ENCODE measurements at places on chromosomes 4 and X.

GRCh38 chr4:147325571-147325981 lies 155.3 kb upstream of the EDNRA start:
- no peak for DNase-seq

- no peak for DNase-seq
Observed at GRCh38 chr4:81030981-81031791, 678 bp downstream of the BMP3 start.

GRCh38 chr4:185780472-185780871 lies 31.5 kb downstream of the SORBS2 start:
- DNase-seq = no peak

DNA sequence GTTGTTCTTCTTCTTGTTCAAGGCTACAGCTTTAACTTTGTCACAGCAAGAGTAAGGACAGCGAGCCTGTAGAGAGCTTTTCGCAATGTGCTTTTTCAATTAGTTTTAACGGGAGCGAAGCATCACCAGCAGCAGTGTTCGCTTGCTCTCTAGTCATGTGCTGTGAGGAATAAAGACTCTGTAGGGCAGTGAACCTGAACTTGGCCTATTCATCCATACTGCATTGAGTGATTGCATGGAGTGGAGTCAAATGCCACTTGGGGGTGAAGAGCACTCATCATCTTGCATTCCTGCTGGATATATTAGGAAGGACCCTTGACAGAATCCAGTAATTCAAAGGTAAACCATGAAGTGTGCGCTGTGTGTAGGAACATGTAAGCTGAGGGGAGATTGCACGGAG lies 240.0 kb downstream of the FRMPD4 start:
- DNase-seq = no peak

DNA sequence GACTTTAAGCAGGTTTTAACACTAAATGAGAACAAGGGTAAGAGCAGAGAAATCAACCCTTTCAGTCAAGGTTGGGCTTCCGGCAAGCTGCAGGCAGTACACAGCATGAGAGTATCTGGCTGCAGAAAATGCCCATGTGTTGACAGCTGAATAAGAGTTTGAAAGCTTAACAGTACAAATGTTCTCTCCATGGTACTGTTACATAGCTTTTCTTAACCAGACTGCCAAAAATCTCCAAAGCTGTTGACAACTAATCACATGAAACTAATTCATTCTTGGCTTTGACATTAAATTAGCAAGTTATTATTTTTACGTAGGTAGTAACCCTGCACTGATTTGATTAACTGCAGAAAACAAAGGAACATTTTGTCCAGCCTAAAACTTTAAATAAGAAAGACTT lies 153.5 kb downstream of the SLC10A7 start:
- no peak for DNase-seq

DNA sequence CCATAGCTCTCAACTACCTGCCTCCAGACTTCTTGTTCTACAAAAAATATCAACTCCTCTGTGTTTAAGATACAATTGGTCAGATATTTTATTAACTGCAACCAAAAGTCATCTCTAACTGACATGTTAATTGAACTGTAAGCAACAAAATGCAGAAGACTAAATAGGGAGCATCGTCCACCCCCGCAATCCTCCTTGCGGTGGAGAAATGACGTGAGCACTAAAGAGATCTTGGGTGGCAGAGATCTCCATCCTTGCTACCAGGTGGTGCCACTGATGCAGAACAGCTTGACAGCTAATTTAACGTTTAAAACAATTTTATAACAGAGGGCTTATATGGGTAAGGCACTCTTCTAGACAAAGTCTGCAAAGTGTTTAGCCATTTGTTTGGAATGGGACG lies 164.4 kb upstream of the FTHL17 start:
- DNase-seq = no peak

- peak; percentile 25 for DNase-seq
Observed at GRCh38 chr4:8315435-8316250, 46.1 kb downstream of the HTRA3 start.

- DNase-seq = no peak
Observed at GRCh38 chrX:111338095-111338698, 67.9 kb upstream of the CAPN6 start.

DNA sequence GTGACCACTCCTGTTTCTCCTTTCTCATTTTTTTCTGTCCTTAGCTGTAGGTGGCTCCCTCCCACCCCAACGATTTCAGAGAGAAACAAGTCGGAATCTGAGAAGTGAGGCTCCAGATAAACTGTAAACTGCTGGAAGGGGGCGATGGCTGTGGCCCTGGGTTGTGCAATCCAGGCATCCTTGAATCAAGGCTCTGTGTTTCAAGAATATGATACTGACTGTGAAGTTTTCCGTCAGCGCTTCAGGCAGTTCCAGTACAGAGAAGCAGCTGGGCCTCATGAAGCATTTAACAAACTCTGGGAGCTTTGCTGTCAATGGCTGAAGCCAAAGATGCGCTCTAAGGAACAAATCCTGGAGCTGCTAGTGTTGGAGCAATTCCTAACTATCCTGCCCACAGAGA lies 37.7 kb downstream of the ETDC start:
- DNase-seq = no peak

- DNase-seq = no peak
Observed at GRCh38 chr4:106303548-106304281, 12.3 kb downstream of the TBCK start.

GRCh38 chr4:132238697-132239096 lies 910.4 kb upstream of the PCDH10 start:
- no peak for DNase-seq

GRCh38 chr4:15100994-15101695 lies 98.9 kb downstream of the CPEB2 start:
- DNase-seq = no peak

GRCh38 chr4:97953171-97953941 lies 189.9 kb downstream of the STPG2 start:
- no peak for DNase-seq

DNA sequence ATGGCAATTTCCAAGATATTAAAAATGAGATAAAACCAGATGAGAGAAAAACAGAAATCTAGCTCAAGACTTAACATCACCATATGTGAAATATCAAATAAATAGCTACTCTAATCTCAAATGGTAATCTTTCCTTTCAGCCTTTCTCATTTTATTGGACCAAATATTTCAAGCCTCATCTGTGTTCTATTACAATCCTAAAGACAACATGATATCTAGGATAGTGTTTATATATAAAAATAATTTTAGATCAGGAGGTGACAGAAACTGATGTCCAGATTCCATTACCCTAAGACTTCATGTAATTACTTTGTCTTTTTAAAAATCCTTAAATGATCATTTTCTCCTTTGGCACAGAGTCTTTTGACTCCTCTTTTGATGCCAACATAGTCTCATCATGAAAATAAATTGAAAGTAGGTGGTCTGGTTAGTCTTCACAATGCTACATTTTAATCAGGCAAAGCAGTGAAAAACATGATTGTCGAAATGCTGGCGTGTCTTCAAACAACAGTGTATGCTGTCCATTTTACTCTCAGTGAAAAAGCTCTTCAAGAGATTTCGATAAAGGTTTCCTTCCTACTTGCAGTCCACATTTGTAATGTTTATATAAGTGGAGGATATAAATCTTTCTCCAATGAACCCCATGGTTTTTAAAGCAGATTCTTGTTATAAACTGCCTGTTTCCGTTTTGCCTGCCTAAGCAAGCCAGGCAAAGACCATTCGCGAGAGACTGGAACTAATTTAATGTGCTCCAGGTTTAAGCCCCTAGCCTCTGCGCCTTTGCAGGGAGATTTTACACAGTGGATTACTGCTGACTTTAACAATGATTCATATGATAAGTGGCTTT lies 169.8 kb downstream of the SCFD2 start:
- DNase-seq = no peak

- DNase-seq = peak; percentile 72
Observed at GRCh38 chr4:162061214-162061613, 102.6 kb downstream of the FSTL5 start.

DNA sequence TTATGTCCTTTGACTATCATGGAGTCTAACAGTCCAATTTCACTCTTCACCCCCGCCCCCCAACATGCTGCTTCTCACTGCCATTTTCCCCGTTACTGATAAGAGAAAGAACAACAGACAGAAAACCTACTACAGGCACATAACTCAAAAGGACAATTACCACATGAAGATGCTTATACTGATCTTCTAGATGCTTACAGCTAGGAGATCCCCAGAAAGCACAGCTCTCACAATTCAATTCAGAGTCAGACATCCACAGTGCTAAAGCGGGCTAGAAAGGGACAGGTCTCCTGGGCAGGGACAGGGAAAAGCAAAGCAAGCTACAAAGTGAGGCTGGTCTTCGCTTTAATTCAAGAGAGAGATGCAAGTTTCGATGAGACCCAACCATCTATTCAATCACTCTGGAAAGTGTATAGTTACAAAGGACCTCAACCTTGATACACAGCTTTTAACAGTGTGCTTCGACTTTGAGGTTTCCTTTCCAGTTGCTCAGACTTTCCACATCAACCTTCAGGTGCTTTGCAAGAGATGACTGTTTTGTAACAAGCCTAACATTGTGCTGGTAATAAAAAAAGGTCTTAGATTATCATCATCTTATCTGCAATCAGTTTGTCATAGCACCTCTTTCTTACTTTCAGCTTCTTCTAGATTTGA lies 60.9 kb downstream of the LEF1 start:
- DNase-seq = no peak

DNA sequence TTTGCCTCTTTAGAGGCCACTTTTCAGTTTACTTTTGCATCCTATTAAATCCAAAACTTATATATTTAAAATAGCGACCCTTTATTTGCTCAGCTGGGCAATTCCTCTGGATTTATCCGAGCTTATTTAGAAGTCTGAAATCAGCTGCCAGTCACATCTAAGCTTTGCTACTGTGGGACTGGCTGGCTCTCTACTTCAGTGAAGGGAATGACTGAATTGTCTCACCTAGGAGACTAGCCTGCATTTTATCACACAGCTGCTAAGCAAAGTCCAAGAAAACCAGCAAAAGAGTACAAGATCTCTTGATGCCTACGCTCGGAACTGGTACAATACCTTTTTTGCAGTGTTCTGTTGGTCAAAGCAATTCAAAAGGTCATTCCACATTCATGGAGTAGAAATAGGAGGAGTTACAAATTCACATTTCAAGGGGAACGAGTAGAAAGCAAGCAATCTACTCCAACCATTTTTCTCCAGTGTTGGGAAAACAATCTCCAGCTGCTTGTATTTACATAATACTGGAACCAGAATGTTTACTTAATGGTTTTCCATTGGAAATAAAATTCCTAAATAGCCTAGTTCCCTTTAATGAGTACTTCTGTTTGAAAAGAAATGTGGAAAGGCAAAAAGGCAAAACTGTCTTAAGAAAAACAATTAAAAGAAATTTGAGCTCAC lies 160.2 kb downstream of the MAGEB5 start:
- DNase-seq = no peak

GRCh38 chr4:184145596-184145995 lies 72.1 kb downstream of the ENPP6 start:
- no peak for DNase-seq

Data from iPS DF 19.7 (cell line).